ENCODE measurements at places on chromosomes 2 and 18.

- no peak for DNase-seq
These were observed 890.2 kb upstream of the VRK2 start for GRCh38 chr2:57156231-57156924.

DNA sequence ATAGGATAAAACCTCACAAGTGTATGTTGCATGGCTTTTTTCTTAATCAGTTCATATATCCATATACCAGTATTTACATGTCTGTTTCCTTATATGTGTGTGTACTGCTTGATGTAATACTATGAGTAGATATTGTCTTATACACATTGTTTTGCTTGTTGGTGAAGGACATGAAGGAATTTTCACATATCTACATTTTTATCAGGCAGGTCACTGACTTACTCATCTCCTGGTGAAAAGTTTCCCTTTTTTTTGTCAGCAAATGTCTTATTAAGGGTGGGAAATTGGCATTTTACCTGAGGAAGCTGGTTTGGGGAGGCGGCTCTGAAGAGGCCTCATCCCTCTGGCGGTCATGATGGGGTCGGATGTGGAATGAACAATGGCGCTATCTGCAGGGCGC, 61.4 kb upstream of the LYPD1 start:
- DNase-seq = no peak

GRCh38 chr18:816088-816653, 4.1 kb upstream of the YES1 start:
- no peak for DNase-seq

- DNase-seq = no peak
These were observed 18.4 kb upstream of the PIK3C3 start for GRCh38 chr18:41936471-41937134.

DNA sequence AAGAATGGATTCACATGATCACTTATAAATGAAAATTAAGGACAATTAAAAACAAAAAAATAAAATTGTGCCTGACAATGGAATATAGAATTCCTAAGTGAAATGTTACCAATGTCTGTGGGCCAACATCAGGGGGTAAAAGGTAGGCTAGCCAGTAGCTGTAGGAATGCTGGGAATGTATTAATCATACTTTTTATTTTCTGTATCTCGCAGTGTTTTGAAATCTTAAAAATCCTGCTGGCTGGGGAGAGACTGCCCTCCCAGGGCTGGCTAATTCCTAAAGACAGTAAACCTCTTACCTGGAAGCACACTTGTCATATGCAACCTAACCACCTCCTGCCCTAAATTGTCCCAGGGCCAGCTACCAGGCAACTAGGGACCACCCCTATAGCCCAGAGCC, 69.8 kb downstream of the REV1 start:
- no peak for DNase-seq

- DNase-seq = no peak
These were observed 490.6 kb upstream of the LINC00305 start for GRCh38 chr18:64639536-64639935.

DNA sequence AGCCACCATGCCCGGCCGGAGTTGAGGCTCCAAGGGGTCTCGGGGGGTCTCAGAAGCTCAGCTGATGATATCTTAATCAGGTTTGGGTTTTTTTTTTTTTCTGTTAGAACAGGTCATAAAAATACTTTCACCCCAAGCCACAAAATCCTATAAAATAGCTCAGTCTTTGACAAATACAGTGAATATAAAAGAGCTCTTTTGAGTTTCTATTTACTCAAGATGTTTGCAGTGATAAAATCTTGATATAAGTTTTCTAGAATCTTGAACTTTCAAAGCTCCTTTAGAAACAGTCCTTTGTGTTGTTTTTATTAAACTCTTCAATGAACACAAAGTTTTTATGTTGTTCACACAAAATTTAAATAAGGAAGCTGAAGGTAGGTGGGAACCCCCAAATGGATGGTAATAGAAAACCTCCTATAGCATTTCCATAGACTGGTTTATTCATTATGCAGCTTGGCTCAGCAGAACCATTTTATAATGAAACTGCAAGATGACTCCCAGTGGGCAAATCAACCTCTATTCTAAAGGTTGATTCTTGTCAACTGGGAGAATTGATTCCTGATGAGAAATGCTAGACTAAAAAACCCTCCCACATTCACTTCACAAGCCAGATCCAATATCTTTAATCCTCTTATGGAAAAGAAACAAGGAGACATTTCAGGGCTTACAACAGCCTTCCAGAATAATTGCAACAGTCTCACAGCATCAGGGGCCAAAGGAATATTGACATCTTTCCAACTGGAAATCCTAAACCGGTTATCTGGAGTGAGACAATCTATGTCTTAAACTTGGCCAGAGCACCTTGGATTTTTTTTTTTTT, 13.6 kb upstream of the NARS1 start:
- no peak for DNase-seq

- no peak for DNase-seq
These were observed 165.8 kb downstream of the FMNL2 start for GRCh38 chr2:152500772-152501171.

GRCh38 chr2:152462779-152463178, 127.8 kb downstream of the FMNL2 start:
- no peak for DNase-seq

DNA sequence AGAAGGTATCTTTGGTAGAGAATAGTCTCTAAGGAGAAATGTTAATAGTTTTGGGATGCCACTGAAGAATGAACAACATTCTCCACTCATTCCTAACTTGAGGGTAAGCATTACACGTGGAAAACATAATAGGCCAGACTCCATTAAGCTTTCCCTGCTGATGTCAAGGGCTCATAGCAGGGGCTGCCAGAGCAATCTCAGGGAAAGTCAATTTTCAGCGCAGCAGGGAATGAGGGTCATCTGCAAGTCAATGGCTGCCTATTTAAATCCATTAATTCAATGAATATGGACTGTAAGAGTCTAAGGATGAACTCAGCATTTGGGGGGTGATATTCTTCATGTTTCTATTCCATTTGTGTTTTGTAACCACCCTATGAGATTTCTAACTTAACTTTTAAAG, 144.2 kb upstream of the ARL4C start:
- DNase-seq = no peak

DNA sequence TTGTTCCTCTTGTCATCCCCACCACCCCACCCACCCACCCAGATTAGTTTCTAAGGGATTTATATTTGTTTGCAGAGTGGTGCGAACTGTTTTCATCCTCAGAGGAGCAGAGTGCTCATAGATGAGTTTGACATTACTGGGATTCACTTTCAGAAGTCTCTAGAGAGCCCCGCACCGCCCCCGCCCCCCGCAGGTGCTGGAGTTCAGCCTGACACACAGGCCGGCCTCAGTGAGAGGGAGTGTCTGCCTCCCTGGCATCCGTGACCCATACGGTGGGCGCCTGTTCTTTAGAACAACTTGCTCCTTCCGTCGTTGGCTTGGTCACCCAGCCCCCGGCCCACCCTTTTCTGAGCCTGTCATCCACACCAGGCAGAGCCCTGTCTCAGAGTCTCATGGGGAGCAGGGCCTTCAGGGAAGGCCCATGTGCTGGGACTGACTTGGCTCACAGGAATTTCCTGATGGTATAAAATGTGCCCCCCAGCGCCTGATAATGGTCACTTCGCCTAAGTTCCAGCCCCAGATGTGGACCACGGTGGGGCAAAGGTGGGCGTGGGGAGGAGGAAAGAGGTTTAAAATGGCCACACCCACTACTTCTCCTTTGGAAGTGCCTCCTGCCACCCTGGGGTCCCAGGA, 44.3 kb downstream of the HPCAL1 start:
- no peak for DNase-seq

GRCh38 chr2:10360850-10361588, 58.3 kb downstream of the HPCAL1 start:
- peak; percentile 43 for DNase-seq

GRCh38 chr2:127051116-127052056, 55.6 kb downstream of the BIN1 start:
- DNase-seq = no peak

DNA sequence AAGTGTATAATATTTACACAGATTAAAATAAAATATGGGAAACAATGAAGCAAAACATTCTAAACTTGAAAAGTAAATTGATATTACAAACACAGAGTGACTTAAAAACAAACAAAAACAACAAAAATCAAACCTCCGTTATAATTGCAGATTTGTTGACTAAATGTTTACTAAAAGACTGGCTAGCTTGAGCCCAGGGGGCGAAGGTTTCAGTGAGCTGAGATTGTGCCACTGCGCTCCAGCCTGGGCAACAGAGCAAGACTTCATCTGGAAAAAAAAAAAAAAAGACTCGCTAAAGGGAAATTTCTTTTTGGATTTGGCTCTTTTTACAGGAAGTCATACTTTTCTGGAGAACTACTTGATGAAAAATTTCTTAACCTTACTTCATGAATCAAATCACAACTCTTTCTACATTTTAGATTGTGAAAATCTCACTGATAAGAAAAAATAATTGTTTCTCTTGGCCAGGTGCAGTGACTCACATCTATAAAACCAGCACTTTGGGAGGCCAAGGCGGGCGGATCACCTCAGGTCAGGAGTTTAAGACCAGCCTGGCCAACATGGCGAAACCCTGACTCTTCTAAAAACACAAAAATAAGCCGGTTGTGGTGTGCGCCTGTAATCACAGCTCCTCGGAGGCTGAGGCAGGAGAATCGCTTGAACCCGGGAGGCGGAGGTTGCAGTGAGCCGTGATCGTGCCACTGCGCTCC, 9.7 kb downstream of the TFPI start:
- DNase-seq = no peak

GRCh38 chr2:101200676-101201075, 49.5 kb upstream of the TBC1D8 start:
- DNase-seq = no peak

GRCh38 chr2:57760381-57760801, 286.2 kb upstream of the VRK2 start:
- DNase-seq = no peak

GRCh38 chr2:88697370-88698026, 6.0 kb downstream of the RPIA start:
- DNase-seq = peak; percentile 59

- DNase-seq = peak; percentile 9
These were observed 5.5 kb downstream of the SYT4 start for GRCh38 chr18:43271593-43272432.

- no peak for DNase-seq
These were observed 28.2 kb upstream of the AMMECR1L start for GRCh38 chr2:127913808-127914457.

DNA sequence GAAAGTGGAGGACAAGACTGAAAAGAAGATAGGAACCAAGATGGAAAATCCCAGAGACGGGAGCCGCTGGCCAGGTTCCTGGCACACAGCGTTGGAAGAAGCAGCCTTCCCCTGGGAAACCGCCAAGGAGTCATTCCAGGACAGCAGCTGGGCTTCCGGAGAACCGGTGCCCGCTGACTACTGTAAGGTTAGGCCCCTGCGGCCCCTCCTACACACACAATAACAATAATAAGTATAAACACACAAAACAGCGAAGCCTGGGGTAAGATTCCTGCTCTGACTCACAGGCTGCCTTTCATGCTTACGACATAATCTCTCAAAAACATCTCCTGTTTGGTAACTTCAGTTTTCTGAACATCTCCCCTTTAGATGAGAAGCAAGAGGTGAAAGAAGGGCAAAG, 28.1 kb upstream of the MYCN start:
- no peak for DNase-seq

DNA sequence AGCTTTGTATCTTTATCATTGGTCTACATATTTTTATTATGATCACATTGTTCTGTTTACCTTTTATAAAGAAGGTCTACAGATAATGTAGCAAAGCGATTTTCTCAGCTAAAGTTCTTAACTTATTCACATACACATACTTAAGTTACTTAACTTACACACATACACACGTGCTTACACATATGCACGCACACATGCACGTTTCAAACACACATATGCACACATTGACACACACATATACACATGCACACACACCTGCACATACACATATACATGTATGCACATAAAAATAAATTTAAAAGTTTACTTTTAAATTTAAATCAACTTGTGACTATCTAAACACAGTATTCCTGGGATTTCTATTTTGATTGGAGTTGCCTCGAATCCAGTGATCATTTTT, 1204.5 kb upstream of the SLC39A10 start:
- DNase-seq = no peak

DNA sequence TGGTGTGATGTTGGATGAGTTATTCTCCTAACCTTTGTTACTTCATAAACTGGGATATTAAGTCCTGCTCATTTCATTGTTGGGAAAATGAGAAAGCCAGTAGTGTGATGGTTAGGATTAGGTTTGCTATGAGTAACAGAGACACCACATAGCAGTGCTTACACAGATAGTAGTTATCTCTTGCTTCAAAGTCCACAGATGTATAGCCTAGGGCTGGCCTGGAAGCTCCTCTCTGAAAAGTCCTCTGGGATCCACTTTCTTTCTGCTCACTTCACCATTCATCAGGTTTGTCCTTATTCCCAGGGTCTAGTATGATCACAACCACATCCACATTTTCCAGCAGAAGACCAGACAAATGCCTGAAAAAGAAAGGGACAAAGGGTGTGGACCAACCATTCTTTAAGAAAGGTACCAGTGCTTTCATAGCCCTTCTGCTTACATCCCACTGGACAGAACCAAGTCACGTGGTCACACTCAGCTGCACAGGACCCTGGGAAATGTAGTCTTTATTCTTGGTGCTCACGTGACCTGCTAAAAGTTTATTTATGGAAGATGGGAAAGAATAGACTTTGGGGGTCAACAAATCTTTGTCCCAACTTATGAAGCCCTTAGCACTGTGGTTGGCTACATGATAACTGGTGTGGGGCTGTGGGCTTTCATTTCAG, 108.9 kb downstream of the INSIG2 start:
- no peak for DNase-seq

- DNase-seq = no peak
These were observed 222.7 kb downstream of the PHLPP1 start for GRCh38 chr18:62938006-62938405.

DNA sequence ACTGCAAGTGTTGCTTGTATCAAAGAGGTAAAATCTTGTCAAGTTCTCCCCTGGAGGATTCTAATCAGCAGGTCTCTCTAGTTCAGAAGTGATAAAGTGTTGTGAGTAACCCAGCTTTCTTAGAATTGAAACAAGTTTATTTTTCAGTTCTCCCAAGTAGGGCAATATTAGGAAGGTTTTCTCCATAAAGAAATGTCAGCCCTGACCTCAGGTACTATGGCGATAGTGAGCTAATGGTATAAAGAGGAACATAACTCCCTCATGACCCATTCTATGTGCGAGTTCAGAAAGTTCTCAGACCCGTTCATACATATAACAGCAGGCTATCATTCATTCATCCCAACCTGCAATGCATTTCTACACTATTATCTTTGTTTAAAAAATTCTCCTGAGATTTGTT, 421.1 kb upstream of the SETBP1 start:
- DNase-seq = no peak

DNA sequence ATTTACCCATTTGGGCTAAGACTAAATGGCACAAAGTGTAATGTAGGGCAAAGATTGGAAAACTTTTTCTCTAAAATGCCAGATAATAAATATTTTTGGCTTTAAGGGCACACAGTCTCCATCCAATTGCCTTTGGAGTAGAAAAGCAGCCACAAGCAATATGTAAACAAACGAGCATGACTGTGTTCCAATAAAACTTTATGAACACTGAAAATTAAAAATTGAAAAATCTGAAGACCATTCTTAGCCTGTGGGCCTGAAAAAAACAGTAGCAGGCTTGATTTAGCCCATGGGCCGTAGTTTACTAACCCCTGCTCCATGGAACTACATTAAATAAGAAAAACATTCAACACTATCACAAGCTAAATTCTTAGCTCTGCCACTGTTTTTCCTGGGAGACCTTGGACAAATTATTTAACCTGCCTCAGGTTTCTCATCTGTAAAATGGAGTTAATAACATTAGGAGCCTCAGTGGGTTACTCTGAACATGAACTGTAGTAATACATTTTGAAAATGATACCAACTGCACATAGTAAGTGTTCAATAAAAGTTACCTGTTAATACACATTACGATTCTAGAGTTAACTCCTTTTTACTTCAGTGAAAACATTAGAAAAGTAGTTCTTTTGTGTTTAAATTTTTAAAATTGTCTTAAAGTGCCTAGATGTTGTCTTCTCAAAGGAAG, 1.3 kb downstream of the IFIH1 start:
- no peak for DNase-seq
